ENCODE measurements at places on chromosomes 6 and 20. TPM values are rescaled to one million over a fixed set of nuclear protein-coding genes. Genes with fewer than 3 reads are reported as not detected.

Gene BPIFB2
- not detected for total RNA-seq

Gene NOL7
- 43.6 TPM for total RNA-seq

Gene TRIM40
- not detected for total RNA-seq

Gene CST7
- total RNA-seq, result not detected

Gene TCF21
- total RNA-seq, result 27.4 TPM

Gene RBPJL
- not detected for total RNA-seq

Gene ZC3H12D
- not detected for total RNA-seq

Gene SNX14
- 120 TPM for total RNA-seq

Gene LY6G5C
- total RNA-seq, result 0.43 TPM

Gene SGK2
- total RNA-seq, result 0.28 TPM

Gene ACTL10
- total RNA-seq, result 1.9 TPM

Gene RIN2
- total RNA-seq, result 57.3 TPM

Gene DEFB114
- not detected for total RNA-seq

Gene GABRR1
- total RNA-seq, result not detected

Gene ZNF311
- total RNA-seq, result 1.9 TPM

Gene METTL24
- 0.43 TPM for total RNA-seq

Gene MROH8
- 1.0 TPM for total RNA-seq

Data from smooth muscle cell of bladder (primary cell).